ENCODE measurements at places on chromosomes 3 and 15.

- DNase-seq: no peak
Measured at GRCh38 chr3:42140665-42141203, 49.6 kb downstream of the TRAK1 start.

DNA sequence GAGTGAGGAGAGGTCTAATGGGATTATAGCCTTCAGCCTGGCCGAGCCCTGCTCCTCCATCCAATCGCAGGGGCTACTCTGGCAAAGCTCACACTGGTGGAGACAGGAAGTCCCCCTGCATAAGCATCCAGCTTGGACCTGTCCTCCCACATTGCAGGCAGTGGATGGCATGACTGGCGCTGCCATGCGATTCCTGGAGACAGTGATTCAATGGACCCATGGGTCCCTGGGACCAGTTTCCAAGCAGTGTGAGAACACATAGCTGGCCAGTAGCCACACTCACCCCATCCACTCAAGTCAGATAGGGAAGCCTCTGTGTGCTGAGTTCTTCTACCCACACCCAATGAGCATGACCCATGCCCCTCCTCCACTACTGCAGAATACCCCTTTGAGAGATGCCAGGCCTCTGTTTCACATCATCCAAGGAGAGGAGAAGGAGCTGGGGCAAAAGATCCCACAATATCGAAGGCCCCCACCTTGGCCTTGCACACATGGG, 18.1 kb upstream of the POC1A start:
- DNase-seq: no peak

DNA sequence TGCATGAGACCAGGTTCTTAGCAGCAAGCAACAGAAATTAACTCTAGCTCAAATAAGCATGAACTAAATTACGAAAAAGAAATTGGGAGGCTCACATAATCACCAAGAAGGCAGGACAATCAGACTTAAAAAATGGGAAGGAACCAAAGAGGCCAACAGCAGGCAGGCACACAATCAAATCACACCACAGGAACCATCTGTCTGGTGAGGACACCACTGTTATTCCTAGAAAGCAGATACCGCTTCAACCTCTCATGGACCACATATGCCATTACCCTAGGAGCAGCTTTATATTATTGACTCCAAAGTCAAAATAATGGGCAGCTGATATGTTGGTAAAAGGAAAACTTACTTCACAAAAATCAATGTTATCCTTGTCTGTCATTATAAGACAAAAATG, 51.6 kb downstream of the SUCLG2 start:
- DNase-seq: no peak

GRCh38 chr15:40372981-40373380, 9.5 kb upstream of the KNSTRN start:
- DNase-seq: no peak

- no peak for DNase-seq
Measured at GRCh38 chr3:85481411-85482212, 522.8 kb downstream of the CADM2 start.

DNA sequence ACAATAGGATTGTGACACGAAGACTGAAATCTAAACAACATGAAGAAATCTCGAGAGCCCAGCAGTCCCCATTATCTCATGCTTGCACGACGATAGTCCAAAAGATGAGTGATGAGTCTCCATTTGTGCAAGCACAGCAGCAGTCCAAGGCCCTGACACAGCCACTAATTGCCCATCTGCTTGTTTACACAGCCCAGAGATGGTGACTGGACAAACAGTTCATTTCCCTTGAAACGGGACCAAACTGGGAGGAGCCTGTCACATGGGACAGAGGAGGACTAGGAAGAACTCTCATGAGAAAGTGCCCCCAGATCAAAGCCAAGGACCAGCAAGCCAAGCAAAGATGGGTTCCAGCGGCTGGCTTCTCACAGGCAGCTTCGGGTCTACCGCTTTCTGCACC, 121.0 kb downstream of the GREM1 start:
- no peak for DNase-seq

- DNase-seq: peak; percentile 30
Measured at GRCh38 chr3:10437272-10437994, 68.0 kb downstream of the ATP2B2 start.

DNA sequence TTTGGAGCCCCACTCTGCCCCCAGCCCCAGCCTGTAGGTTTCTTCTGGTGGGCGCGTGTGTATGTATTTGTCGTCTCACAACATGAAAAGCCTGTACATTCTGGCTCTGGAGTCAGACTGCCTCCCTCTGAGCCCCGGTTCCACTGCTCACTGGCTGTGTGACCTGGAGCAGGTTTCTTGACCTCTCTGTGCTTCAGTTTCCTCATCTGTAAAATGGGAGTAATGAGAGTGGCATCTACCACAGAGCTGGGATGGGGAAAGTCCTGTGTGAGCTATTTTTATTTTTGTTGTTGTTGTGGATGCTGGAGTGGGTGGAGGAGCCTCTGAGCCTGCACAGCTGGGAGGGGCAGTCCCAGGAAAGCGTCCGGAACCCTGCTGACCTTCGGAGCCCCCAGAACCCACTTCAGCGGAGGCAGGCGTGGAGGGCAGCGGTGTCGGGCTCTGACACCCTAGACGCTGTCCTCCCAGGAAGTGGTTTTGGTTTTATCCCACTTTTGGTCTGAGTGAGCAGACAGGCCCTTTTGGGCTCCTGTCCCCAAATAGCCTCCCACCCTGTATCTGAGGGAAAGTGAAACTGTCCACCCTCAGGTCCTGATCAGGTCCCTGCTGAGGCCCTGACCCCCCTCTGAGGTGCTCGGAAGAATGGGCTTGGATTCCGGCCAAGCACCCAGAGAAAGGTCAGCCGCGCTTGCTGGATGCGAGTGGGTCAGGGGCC, 103.5 kb downstream of the CHSY1 start:
- no peak for DNase-seq

GRCh38 chr3:16352428-16352827, 87.4 kb downstream of the OXNAD1 start:
- no peak for DNase-seq

GRCh38 chr15:65245096-65245856, 34.0 kb upstream of the CILP start:
- DNase-seq: no peak

DNA sequence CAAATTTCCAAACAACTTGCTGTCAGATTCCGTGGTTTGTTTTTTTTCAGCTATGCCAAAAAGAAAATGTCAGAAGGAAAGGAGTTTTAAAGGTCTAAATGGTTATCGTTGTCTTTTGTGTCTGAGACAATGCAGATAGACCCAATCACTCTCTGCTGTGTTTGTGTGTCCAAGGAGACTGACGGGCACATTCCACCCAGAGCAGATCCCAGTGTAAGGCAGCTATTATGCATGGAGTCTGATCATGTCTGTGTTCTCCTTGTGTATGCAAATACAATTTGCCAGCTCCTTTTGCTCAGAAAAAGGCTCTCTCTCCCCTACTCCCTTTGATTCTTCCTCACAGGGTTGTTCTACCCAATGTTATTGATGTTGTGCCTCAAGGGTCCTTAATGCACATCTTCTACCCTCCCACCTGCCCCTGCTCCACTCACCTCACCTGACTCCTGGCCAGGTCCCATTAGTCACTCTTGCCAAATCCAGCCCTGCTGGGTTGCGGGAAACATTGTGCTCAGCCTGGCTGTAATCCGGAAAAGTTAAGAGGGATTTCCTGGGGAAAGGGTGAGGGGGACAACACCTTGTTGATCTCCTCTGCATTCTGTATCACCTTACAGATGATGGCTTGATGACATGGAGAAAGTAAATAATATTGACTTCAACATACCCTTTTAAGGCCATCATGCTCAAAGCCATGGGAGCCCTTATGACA, 61.0 kb downstream of the OTOL1 start:
- DNase-seq: no peak

DNA sequence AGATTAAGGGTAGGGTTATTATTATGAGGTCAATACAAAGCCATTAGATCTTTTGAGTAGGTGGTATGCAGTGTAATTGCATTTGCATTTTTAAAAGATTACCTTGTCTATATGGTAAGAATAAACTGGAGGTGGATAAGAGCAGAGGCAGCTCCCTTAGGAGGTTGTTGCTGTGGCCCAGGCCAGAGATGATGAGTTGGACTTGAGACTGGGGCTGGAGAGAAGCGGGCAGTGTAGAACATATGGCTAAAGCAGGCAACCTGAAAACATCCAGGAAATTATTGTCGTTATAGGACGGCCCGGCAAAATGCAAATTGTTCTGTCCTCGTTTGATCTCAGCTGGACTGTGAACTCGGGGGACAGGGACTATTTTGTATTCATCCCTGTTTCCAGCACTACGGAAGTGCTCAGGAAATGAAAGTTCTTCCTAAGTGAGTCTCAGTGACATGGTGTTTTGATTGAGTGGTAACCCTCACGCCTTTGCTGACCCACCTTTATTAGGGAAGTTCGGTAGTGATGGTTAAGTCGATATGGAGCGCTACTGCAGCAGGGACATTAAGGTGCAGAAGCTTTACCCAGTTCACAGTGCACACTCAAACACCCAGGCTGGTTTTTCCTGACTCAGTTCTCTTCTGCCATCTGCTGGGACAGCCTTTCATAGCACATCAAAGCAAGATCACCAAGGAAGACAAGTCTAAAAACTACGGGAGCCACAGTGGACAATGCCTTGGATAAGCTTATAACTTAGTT, 27.2 kb upstream of the VPS33B start:
- DNase-seq: peak; percentile 49

DNA sequence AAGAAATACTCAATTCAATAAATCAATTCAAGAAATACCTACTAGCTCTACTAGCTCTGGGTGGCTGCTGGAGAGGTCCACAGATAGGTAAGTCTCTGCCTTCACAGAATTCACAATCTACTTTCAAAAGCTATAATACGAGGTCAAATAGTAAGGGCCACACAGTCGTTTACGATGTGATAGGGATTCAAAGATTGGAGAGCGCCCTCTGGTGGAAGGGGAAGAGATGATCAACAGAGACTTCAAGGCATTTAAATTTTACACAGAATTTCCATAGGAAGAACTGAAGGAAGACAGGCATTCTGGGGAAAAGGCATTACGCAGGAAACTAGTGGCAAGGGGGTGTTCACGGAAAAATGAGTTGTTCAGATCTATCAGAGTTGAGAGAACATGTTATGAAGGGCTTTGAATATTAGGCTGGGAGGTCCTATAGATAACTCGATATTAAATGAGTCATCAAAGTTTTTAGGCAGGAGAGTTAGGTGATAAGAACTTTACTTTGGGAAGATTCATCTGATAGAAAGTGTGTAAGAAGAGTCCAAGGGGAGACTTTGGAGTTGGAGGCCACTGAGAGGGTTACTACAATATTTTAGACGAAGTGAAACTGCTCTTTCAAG, 128.8 kb downstream of the FRMD5 start:
- peak; percentile 55 for DNase-seq

DNA sequence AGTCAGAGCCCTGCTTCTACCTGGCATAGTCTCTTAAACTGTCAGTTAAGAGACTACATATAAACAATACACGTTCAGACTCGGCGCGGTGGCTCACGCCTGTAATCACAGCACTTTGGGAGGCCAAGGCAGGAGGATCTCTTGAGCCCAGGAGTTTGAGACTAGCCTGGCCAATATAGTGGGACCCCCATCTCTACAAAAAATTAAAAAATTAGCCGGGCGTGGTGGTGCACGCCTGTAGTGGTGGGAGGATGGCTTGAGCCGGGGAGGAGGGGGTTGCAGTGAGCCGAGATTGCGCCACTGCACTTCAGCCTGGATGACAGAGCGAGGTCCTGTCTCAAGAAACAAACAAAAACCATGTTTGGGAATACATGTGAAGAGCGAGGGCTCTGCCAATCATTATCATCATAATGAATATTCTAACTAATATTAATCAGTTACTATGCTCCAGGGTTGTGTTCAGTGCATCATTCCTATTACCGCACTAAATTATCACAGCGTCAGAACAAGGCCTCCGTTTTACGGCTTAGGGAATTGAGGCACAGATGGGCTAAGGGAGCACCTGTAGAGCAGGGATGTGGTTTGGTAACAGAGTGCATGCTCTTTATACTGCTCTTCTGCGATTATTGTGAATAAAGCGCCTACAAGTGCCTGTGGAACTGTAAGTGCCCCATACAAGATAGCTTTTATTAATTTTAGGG, 844 bp upstream of the UQCC5 start:
- no peak for DNase-seq

DNA sequence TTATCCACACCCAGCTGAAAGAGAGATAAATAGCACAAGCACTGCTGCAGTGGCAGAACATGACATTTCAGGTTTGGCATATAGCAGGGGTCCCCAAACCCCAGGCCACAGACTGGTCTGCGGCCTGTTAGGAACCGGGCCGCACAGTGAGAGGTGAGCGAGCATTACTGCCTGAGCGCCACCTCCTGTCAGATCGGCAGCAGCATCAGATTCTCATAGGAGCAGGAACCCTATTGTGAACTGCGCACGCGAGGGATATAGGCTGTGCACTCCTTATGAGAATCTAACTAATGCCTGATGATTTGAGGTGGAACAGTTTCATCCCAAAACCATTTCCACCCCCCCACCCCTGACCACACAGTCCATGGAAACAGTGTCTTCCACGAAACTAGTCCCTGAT, 54.6 kb downstream of the CCR4 start:
- DNase-seq: no peak

DNA sequence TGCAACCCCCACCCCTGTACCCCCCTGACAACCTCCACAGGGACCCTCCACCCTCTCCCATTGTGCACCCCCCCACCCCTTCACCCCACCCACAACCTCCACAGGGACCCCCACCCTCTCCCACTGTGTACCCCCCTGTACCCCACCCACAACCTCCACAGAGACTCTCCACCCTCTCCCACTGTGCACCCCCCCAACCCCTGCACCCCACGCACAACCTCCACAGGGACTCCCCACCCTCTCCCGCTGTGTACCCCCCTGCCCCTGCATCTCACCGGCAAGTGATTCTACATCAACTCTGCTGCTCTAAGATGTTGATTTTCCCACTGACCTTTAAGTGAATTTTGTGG, 51.5 kb upstream of the RPL32 start:
- no peak for DNase-seq

DNA sequence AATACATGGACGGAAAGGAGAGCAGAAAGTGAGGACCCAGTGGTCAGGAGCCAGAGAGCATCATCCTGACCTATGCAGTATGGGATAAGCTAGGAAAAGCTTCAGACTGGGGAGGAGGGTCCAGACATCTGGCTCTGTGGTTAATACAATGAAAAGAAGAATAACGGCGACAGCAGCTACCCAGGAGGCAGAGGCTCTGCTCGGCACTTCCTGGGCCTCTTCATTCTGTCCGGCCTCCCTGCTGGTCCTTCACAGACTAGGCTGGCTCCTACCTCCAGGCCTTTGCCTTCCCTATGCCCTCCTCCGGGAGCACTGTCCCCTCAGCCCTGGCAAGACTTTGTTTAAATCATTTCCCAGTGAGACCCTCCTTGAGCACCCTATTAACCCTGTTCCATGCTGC, 58.9 kb upstream of the WNT5A start:
- no peak for DNase-seq
